ENCODE measurements at places on chromosomes 1 and 21. TPM values are rescaled to one million over a fixed set of nuclear protein-coding genes. Genes with fewer than 3 reads are reported as not detected.

UTS2 gene
- total RNA-seq, result not detected

LCE2B gene
- not detected for total RNA-seq

AMY2B gene
- 0.34 TPM for total RNA-seq

PGBD5 gene
- total RNA-seq, result not detected

EDARADD gene
- total RNA-seq, result not detected

FAM167B gene
- 1.2 TPM for total RNA-seq

SPRR2E gene
- not detected for total RNA-seq

GRCh38 chr21:33916200-33916567 lies 580 bp upstream of the ATP5PO start:
- DNase-seq, result no peak

GRCh38 chr1:198199105-198199504 lies 42.3 kb downstream of the NEK7 start:
- DNase-seq, result no peak

DNA sequence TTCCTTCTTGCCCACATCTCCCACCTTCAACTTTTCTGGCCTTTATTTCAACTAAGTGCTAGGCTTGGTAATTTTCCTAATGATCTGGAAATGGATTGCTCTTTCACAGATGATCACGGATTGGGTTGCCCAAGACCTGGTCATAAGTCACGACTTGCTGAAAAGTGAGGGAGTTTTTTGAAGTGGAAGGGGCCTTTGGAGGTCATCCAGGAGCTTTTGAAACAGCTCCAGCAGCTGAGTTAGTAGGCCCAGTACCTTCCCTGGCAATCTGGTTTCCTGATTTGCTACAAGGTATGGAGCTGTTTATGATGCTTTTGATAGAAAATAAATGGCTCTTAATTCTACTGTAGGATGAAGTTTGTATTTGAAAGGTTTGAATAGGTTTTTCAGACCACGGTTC lies 20.4 kb downstream of the GREM2 start:
- no peak for DNase-seq

GRCh38 chr1:193905288-193906085 lies 719.1 kb upstream of the B3GALT2 start:
- peak; percentile 69 for DNase-seq

- DNase-seq, result no peak
Measured at GRCh38 chr1:156643778-156644092, 1.8 kb downstream of the BCAN start.

DNA sequence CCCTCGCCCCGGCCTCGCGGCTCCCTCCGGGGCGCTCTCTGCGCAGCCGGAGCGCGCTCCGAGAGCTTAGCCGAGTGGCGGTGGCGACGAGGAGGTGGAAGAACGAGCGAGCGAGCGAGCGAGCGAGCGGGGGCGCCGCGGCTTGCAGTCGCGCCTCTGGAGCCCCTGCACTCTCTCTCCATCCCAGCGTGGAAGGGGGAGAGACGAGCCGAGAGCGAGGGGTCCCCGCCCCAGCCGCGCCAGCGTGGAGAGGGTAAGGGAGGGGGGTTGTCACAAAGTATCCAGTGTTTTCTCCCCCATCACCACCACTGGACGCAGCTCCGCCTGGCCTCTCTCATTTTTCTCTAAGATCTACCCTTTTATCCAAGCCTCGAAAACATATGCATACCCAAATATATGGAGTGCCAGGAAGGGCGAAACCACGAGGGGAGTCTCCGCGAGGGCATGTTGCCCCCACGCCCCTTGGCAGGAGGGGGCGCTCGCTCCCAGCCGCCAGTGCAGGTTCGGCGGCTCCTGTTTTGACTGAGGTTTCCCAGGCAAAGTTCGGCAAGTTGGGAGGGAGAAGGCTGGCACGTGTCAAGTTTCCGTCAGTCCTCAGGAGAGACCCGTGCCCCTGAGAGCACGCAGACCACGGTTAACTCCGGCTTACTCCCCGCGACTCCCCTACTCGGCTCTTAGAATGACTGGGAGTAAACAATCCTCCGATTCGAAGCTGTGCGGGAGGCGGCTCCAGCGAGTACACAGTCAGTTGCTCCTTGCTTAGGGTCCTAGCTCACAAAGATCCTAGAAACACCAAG lies 569 bp upstream of the DAB1 start:
- DNase-seq, result peak; percentile 10

GRCh38 chr1:158098256-158098655 lies 82.4 kb upstream of the CD1D start:
- no peak for DNase-seq

DNA sequence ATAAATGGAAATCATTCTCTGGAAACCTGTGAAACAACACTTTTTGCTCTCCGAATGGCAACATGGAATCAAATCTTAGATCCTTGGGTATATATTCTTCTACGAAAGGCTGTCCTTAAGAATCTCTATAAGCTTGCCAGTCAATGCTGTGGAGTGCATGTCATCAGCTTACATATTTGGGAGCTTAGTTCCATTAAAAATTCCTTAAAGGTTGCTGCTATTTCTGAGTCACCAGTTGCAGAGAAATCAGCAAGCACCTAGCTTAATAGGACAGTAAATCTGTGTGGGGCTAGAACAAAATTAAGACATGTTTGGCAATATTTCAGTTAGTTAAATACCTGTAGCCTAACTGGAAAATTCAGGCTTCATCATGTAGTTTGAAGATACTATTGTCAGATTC lies 45.7 kb downstream of the PTGFR start:
- peak; percentile 59 for DNase-seq

GRCh38 chr1:29452463-29453230 lies 216.3 kb downstream of the PTPRU start:
- no peak for DNase-seq

DNA sequence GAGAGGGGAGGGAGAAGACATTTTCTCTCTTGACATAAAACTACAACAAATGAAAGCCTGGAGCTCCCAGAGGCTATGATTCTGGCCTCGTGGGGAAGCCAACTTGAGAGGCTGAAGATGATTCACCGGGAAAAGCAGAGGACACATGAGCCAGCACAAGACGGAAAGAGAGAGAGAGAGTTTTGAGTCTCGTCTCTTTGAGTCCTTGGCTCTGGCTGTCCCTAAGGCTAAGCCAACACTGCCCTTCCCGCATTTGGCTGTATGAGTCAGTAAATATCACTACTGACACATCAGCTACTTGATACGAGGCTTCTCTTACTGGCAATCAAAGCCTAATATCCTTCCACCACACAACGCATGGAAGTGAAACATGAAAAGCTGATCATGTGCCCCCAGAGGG lies 95.5 kb downstream of the GRIK3 start:
- no peak for DNase-seq

DNA sequence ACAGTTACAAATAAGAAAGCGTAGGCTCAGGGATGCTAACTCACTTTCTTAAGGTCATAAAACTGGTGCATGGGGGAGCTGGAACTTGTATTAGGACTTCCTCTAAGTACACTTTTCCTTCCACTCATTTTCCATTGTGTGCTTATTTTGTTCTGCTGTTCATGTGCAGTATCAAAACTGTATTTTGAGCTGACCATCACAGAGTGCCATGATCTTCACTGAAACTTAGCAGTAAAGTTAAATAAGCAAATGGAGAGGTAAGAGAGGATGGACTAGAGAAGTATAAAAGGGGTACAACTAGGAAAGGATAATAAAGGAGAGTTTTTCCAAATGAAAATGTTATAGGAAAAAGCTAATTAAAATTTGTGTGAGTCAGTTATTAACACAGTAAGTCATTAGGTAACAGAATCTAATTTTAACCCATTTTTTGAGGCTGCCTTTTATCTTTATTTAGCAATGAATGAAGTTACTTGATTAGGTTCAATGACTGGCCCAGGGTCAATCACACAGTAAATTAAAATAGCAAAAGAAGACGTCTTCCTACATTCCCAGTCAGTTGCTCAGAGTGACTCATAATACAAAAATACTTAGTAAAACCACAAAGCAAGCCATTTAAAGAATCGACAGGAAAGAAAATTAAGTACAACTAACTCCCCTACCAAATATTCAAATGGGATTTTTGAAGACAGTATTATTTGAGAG lies 165.8 kb upstream of the C1orf105 start:
- DNase-seq, result peak; percentile 80

DNA sequence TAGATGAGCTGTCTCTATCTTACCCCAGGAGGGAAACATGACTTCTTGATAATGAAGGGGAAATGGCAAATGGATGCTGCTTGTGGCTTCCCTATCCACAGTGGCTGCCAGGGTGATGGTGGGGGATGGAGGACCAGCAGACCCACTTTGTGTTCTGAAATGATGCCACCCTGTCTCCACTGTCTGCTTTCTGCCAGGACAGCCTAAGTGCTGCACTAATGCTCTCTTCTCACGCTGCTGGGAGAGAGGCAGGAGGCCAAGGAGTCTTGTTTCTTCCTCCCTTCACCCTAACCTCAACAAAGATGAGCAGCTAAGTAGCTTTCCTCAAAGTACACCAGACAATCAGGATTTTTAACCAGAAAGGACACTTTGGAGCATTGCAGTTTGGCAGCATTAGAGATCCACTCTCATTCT lies 36.6 kb downstream of the XCL1 start:
- no peak for DNase-seq

DNA sequence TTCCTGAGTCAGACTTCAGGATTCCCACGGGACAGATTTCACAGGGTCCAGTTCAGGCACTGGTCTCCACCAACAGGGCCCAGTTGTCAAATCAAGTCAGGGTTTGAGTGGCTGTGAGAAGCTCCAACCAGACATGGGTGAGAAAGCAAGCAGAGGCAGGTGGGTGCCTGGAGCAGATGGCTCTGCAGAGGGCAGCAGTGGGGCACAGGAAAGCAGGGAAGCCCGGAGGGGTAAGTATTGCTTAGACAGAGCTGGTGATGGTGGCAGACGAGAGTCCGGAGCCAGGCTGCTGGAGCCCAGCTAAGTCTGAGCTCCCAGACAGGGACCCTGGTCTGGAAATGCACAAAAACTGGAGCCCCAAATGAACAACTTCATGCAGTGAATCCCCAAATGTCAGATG lies 40.4 kb downstream of the RIMS3 start:
- DNase-seq, result peak; percentile 16

DNA sequence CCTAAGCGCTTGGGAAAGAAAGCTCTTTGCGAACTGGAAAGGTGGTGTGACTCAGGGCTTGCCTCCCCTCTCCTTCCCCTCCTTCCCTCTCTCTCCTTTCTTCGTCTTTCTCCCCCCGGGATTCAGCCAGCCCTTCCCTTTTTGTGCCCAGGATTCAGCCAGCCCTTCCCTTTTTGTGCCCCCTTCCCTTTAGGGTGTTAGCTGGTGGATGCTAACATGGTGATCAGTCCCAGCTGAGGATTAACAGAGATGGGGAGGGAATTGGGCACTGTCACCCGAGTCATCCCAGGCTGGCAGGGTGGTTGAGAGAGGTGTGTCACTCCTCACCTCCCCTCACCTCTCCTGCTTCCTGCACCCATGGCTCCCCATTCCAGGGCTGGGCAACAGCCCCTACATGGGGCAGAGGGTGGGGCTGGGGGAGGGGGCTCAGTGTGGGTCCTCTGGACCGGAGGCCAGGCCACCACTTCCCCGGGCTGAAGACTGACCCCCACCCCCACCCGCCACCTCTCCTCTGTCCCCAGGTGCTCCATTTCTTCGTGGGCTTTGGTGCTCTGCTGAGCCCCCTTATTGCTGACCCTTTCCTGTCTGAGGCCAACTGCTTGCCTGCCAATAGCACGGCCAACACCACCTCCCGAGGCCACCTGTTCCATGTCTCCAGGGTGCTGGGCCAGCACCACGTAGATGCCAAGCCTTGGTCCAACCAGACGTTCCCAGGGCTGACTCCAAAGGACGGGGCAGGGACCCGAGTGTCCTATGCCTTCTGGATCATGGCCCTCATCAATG lies 51.5 kb downstream of the ELK4 start:
- no peak for DNase-seq

DNA sequence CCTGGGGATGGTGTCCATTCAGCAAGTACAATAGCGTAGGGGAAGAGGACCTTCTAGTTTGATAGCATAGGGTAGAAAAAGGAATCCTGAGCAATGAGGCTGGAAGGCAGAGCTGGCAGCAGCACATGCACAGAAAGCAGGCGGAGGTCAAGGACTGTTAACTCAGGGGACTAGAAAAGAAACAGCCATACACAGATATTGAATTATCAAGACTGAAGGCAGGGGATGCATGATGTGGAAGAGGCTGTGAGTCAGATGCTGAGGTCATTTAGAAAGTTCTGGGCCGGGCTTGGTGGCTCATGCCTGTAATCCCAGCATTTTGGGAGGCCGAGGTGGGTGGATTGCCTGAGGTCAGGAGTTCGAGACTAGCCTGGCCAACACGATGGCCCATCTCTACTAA lies 65.6 kb downstream of the OPTC start:
- DNase-seq, result peak; percentile 91

DNA sequence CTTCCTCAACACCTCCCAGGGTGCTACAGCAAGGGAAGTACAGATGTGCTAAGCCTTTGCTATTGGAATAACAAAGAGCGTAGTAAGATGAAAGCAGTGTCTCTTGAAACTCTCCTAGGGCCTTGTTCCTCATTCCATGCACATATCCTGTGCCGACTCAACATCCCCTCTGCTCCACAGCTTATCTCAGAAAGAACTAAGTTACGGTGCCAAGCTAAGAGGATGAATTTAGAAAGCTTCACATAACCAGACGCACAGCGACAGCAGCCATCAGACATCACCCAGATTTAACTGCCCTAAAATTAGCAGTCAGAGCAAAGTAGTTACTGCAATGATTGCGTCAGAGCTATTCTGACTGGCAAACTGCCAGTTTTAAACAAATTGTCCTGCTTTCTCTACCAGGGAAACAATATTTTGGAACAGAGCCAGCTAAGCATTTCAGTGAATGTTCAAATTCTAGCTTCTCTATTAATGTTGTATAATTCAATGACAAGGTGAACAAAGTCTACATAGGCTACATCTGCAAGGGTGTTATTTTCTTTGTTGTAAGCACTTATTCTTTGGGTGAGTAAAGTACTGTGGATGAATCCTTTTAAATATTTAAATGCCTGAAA lies 9.5 kb downstream of the SIPA1L2 start:
- DNase-seq, result no peak

- no peak for DNase-seq
Measured at GRCh38 chr1:164991763-164992314, 364.7 kb downstream of the LMX1A start.

DNA sequence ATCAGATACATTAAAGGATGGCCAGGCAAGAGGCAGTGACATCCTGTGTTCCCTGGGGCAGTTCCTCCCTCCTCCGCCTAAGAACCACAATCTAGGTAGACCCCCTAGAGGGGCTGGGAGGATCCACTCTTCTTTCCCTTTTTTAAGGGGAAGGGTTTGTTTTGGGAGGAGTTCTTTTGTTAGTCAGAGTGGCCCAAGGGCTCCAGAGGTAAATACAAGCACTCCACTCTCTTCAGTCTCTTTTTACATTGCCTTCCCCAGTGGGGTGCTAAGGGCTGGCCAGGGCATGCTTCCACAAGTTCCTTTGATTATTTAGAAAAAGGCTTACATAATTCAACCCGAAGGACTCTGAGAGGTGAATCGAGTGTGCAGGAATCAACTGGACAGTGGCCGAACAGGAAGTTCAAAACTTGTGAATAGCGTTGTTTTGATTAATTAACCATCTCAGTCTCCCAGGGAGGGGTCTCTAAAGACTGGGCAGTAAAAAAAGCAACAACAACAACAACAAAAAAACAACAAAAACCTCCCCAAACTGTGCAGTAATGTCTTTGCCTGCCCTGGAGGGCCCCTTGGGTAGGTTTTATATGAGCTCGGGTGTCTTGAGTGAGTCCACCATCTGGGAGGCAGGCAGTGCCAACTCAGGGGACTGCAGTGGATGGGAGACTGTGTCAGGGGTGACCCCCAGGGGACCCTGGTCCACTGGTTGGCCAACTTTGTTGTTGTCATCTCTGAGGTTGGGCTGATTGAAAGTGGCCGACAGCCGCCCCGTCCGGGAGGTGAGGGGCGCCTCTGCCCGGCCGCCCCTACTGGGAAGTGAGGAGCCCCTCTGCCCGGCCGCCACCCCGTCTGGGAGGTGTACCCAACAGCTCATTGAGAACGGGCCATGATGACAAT lies 33.2 kb upstream of the ENO1 start:
- DNase-seq, result no peak

GRCh38 chr1:243313635-243314536 lies 58.0 kb downstream of the SDCCAG8 start:
- no peak for DNase-seq
